ENCODE measurements at places on chromosomes 2 and 18.

DNA sequence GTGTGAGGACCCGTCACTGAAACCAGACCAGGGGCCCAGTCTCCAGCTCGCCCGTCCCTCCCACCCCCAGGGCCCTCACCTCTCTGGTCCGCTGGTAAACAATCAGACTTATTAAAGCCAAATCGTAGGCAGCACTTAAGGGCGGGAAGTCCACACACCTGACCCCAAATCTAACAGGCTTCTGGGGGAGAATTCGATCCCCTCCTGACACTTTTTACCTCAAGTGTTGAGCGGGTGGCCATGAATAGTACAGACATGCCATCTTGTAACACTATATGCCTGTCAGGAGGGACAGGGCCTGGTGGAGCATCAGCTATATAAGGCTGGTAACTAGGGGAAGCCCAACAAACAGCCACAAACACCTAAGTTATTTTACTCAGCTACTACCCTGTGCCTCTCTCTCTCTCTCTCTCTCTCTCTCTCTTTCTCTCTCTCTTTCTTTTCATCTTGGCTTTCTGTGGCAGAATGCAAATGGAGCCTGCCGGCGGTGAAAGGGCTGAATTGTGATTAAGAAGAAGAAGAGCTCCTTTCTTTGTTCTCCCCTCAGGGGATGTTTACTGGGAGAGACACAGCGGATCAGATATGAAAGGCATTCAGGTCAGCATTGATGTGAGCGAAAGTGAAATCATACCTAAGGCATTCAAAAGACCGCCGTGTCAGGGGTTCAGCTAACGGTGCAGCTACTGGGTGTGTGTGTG, 9.5 kb downstream of the ZEB2 start:
- peak; percentile 78 for DNase-seq

DNA sequence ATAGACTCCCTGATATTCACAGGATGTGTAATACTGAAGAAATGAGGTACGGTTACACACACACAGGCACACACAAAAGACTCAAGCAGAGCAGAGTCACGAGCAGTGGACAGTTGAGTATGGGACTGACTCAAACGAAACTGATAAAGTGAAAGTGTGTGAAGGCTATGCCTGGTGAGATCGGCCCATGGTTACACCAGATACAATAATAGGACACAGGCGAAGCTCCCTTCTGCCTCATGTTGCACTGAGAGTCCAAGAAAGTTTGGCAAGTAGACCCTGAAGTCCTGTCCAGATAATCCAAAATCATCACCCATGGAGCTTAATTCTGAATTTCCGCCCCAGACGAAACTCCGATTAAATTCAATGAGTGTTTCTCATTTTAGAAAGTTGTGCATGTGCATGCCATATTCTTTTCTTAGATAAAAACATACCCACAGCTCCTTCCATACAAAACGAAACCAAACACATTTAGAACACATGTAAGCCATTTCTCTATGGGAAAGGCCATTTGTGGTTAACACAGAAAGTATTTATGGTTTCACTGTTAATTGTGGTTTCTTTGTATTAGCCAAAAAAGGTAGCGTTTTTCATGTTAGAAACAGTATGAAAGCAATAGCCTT, 567.6 kb downstream of the PLCL1 start:
- DNase-seq: peak; percentile 62

GRCh38 chr2:112646791-112647689, 1.3 kb downstream of the SLC20A1 start:
- no peak for DNase-seq

GRCh38 chr18:74140582-74140981, 7.1 kb downstream of the FBXO15 start:
- no peak for DNase-seq

GRCh38 chr2:171238946-171239345, 78.3 kb upstream of the TLK1 start:
- DNase-seq: no peak

- DNase-seq: no peak
Measured at GRCh38 chr2:176078541-176079284, 5.0 kb downstream of the EVX2 start.

DNA sequence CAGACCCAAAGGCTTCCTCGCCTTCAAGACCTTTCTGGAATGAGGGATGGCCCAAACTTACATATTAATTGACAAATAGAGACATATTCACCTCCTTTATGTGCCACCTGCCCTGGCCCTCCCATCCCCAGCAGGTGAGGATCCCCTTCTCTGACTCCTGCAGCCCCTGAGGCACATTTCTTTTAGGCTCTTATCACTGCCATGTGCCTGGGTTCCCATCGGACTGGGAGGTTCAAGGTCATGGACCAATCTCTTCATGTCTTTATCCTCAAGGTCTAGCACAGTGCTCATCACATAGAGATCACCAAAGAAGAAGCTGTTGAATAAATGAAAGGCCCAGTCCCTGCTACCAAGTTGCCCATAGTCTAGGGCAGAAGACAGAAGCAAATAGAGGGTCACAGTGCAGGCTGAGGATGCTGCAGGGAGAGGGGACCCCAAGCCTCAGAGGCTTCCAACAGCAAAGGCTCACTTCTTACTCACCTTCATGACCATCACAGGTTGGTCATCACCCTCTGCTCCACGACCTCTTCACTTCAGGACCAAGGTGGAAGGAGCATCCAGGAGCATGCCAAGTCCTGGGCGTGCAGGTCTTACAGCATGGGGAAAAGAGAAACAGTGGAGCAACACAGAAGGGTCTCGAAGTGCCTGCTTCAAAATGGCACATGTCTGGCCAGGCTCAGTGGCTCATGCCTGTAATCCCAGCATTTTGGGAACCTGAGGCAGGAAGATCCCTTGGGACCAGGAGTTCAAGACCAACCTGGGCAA, 193.9 kb downstream of the SMAD2 start:
- DNase-seq: no peak

DNA sequence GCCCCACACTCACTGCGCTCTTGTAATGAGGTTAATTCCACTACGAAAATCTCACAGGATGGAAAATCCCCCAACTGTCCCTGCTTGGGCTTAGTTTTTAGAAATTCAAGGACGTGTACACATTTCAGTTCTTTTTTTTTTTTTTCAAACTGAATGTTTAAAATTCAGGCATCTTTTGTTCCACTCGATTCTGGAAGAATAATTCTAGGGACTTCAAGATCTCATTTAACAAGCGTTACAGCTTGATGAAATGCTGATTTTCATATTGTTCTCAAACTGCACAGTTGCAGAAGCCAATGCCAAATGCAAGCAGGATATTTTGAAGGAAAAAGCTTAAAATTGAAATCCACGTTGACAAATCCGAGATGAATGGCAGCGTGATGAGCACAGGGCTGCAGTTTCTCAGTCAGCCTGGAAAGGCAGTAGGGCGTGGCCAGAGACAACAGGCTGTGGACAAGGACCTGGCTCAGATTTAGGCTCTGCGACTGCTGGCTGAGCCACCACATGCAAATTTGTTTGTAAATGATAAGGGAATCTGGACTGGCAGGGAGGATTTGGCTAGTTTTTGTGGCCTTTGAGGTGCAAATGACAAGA, 128.1 kb upstream of the MYCN start:
- no peak for DNase-seq

GRCh38 chr2:67311536-67311935, 85.6 kb upstream of the ETAA1 start:
- DNase-seq: peak; percentile 90

DNA sequence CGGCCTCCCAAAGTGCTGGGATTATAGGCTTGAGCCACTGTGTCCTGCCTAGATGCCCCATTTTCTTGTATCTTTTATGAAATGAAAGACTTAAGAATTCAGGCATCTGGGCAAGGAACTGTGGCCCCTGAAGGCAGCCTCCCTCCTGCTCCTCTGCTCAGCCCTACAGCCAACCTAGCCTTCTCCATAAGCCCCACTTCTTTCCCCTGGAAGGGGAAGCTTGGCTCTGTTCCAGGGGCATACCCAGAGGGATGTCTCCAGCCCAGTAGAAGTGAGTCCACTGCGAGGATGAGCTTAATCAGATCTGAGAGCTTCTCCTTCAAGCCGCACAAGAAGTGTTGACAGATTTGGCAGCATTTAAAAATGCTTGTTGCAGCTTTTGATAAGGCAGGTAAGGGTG, 39.7 kb downstream of the RHOB start:
- DNase-seq: no peak

GRCh38 chr2:95234816-95235215, 27.5 kb downstream of the ZNF892 start:
- DNase-seq: no peak

DNA sequence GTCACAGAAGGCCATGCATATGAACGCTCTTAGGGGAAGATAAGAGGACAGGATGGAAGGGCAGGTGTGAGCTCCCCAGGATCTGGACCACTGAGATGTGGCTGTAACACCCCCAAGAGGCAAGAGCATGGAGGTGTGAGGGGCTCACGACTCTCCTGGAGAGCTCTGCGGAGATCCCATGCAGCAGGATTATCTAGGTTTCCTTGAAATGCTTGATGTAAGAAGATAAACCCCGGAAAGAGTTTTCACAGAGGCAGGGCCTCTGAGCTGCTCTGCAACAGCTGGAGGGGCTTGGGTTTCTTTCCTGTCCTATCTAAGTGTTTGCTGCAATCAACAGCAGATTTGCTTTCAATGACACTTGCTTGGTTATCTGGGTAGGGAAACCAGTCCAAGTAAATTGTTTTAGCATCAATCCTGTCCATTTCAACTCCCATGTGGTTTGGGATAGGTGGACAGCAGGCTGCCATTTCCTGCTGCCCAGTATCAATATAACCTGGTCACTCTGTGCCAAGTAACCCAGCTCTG, 138.9 kb downstream of the SMAD2 start:
- no peak for DNase-seq

- DNase-seq: no peak
Measured at GRCh38 chr2:43267381-43267780, 41.0 kb upstream of the ZFP36L2 start.

DNA sequence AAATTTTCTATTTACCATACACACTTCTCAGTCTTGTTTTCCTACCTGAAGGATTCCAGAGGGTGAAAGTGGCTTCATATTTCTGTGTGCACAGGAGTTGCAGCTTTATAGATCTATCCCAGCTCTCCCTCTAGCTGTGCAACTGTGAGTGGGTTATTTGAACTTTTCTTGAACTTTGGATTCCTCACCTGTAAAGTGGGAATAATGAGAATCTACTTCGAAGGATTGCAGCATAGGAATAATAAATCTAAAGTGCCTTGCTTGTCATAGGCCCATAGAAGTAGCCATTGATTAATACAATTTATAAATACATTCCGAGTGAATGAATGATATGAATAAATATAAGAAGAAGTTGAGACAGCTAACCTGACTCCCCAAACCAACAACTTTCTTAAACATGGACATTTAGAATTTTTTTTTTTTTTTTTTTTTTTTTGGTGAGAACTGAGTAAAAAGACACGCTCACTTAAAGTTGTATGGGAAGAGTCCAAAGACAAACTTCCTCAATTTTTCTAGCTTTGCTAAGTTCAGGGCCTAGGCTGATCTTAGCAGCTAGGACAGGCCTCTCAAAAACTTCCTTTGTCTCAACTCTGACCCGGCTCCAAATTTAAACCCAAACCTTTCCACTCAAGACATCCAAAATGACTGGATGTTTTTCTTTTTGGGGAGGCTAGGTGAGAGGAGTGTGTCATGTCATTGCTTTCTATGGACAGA, 203.3 kb upstream of the FBXO11 start:
- no peak for DNase-seq

- peak; percentile 57 for DNase-seq
Measured at GRCh38 chr18:35371412-35372195, 5.5 kb downstream of the ZNF396 start.

- no peak for DNase-seq
Measured at GRCh38 chr2:163801486-163801885, 65.7 kb upstream of the FIGN start.

- DNase-seq: peak; percentile 10
Measured at GRCh38 chr2:70381821-70382220, 80.0 kb upstream of the FAM136A start.

GRCh38 chr2:27086090-27086723, 365 bp upstream of the KHK start:
- DNase-seq: peak; percentile 91

DNA sequence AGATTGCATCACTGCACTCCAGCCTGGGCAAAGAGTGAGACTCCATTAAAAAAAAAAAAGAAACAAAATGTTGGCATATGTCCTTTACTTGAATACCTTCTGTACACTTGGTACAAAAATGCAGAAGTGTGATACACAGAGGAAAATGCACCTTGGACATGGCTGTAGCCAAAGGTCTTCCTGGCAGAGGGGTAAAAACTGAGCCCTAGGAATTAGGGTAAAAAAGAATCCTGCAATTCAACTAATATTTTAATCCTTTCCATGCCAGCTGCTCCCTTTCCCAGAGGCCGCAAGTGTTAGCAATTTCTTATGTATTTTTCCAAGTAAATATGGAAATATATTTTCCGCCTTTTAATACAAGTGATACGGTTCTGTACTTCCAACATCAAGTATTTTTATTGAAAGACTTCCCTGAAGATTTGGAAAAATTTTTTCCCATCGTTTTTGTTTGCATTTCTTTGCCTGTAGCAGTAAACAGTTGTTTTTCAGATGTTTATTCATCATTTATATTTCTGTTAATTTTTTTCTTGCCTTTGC, 26.2 kb downstream of the KCNJ13 start:
- DNase-seq: no peak

- DNase-seq: no peak
Measured at GRCh38 chr2:101689114-101689825, 8.2 kb upstream of the MAP4K4 start.

- DNase-seq: no peak
Measured at GRCh38 chr2:239801404-239802184, 223.5 kb downstream of the NDUFA10 start.
